ENCODE measurements at places on chromosomes 1 and 21.

GRCh38 chr1:103341377-103341880, 184.1 kb upstream of the RNPC3 start:
- DNase-seq, result no peak

- no peak for DNase-seq
These were observed 210.0 kb upstream of the FOXD3 start for GRCh38 chr1:63112155-63112900.

DNA sequence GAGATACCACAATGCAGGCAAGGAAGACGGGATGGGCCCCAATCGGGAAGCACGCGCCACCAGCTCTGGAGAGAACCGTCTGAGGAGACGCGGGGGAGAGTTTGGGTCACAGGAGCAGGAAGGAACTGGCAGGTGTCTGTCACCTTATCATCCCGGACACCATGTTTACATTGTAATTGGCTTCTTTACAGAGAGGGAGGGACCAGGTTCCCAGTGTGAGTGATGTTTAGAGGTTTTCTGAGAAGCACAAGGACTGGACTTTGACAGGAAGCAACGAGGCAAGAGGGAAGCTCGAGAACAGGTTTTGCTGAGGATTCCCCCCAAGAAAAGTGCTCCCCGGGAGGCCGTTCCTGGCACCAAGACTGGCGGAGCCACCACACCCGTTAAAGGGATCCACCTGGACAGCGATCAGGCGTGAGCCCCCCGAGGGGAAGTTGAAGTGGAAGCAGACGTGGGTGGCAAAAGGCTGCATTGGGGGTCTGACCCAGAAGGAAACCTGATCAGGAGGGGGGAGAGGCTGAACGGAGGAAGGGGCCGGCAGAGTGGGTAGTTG, 957 bp downstream of the EPS15 start:
- no peak for DNase-seq

GRCh38 chr1:211490821-211491415, 1.0 kb downstream of the RD3 start:
- no peak for DNase-seq

DNA sequence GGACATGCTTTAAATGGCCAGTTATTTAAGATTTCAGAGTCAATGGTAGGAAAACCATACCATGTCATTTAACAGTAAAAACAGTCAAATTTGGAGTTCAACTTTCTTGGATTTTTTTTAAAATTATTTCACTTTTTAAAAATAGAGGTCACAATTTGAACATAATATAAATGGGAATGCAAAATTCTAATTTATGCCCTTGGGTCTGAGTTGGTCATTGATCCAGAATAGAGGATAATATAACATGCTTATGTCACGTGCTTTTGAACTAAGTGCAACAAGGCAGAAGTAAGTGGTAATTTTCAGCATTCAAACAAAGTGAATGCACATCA, 113.1 kb upstream of the SLC35F3 start:
- no peak for DNase-seq

GRCh38 chr1:166695115-166695514, 144.2 kb upstream of the POGK start:
- DNase-seq, result no peak

- DNase-seq, result no peak
These were observed 158.9 kb downstream of the ZBTB18 start for GRCh38 chr1:244209955-244210354.

DNA sequence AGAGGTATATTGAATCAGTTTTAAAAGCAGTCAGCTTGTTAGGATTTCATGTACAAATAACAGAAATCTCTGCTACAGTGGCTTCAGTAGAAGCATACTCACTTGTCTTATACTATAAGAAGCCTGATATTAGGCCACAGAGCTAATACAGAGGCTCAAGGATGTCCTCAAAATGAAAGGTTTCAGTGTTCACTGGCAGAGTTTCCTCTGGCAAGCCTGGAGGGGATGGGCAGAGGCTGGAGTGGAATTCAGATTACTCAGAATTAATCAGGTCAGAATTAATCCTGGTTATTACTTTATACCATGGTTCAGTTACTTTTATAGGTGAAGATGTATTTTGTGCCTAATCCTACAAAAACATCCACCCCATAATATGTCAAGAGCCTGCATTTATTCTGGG, 520.5 kb downstream of the USP25 start:
- DNase-seq, result no peak

DNA sequence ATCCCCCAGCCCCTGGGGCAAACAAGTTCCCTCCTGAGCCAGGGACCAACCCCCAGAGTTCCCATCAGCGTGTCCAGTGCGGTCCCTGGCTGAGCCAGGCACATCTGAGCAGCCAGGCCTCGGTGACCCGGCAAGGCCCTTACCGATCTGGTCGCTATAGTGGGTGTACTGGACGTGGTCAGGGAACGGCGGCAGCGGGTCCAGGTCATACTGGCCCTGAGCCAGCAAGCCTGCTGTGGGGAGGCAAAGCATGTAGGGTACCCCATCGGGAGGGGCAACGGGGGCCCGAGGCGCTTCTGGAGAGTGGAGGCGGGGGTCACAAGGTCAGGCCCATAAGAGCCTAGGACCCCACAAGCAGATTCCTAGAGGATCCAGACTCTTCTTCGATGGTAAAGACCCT, 3.5 kb downstream of the MFAP2 start:
- peak; percentile 49 for DNase-seq

DNA sequence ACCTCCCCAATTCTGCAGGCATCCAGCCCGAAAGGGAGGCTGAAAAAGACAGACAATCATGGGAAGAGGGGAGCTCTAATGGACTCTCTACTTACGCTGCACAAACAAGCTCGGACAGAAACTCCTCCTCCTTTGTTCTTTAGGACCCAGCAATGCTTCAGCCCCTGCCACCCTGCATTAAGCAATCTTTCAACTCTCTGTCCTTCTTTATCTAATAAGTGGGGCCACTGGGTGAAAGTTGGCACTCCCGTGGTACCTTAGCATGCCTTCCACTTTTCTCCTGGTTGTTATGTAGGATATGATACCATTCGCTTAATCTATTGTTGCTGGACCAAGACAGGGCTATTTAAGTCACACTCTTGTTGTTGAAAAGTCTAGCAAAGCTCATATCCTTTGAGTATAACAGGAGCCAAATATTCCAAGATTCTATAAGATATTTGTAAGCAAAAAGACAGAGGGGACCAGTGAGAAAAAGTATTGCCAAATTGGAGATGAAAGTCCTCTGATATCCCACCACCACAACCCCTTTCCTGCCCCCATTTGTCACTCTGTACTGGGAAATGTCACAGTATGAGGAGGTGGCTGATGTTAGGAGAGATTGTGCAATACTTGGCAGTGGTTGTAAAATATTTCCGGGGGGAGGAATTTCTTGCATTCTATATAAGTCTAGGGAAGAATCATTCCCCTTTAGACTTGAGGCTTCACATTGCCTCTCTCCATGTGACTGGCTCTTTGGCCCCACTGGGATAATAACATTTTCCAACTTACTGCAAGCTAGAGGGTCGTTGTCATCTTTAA, 137.3 kb upstream of the GJB5 start:
- DNase-seq, result no peak

GRCh38 chr21:26067836-26068594, 102.6 kb downstream of the APP start:
- DNase-seq, result no peak

DNA sequence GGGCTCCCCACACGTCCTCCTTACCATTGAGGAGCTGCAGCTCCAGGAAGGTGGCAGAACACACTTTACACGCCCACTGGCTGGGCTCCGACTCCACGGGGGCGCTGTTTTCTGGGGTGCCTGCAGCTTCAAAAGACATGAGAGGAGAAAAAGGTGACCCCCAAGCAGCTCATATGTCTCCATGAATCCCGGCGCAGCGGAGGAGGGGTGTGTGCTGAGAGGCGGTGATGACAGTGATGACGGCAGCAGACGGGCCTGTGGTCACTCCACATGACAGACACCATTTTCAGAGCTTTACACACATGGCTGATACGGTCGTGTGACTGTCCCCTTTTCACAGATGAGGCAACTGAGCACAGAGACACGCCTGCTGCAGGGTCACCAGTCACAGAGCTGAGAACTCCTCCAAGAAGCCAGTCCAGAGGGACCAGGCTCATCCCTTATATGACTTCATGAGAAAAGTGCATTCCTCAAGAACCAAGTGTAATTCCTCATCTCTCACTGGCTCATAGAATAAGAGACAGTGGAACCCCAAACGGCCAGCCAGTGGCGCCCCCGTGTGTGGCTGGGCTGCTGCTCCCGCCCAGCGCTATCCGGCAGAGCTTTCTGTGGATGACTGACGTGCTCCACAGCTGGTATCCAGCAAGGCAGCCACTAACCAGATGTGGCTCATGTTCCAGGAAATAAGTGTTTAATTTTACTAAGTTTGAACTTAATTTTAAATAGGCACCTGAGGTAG, 31.9 kb downstream of the PRDM15 start:
- peak; percentile 53 for DNase-seq

DNA sequence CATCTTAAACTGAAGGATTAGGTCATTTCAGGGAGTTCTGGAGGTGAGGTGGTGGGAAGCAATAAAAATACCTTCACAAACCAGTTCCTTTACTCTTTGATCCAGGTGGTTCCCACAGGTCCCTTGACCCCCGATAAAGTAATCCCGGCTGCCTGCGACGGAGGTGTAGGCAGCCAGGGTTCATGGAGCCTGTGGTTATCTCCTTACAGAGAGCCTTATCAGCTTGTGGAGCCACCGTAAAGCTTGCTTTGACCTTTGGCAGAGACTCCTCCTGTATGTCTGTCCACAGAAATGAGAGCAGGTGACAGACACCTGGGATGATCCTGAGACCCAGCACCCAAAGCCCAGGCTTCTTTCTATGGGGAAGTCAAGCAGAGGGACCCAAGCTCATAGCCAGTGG, 243.4 kb downstream of the KIF26B start:
- no peak for DNase-seq

DNA sequence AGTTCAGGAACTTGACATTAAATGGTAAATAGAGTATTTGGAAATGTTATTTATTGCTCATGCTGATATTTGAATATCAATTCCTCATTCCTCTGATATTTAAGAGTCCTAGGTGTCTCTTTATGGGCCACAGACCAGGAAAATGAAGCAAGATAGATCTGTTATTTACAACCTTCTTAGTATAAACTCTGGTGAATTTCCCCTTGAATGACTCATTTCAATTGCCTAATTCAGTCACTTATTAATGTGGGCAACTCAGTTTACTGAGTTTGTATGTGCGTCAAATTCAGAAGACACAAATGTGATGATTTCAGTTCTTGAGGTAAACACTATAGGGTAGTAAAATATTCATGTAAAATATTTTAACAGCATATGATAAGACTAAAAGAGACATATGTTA, 1404.4 kb upstream of the PRMT6 start:
- DNase-seq, result no peak

DNA sequence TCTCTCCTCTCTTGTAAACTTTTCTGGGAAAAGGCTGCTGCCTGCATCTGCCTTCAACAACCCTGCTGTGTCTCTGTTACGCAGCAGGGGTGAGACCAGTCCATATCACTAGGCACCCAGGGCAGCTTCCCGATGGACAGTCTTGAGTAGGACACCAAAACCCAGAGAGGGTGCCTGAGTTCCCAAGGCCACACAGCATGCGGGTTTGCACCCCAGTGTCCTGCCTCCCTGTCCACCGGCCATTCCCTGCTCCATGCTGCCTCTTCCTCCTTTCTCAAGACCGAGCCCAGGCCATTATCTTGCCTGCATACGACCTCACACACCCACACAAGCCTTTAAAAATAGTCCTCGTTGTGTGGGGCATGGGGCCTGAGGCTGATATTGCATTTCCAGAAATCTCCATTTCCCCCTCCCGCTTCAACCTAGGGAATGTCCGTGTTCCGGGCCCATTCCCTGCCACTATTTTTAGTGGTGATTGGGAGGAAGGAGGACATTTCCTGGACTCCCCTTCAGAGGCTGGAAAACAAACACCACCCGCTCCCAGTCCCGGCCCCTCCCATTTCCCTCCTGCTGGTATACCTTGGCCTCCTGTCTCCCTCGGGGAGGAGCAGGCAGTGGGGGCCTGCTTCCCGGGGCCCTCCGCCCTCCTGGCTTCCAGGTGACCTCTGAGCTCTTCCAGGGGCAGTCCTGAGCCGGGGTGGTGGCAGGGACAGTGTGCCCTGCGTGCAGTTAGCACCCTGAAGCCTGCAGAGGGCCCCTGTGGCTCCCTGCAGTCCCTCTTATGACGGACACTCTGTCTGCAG, 132.4 kb upstream of the TMEM51 start:
- DNase-seq, result no peak

GRCh38 chr1:205939690-205940330, 3.4 kb downstream of the SLC26A9 start:
- DNase-seq, result no peak

DNA sequence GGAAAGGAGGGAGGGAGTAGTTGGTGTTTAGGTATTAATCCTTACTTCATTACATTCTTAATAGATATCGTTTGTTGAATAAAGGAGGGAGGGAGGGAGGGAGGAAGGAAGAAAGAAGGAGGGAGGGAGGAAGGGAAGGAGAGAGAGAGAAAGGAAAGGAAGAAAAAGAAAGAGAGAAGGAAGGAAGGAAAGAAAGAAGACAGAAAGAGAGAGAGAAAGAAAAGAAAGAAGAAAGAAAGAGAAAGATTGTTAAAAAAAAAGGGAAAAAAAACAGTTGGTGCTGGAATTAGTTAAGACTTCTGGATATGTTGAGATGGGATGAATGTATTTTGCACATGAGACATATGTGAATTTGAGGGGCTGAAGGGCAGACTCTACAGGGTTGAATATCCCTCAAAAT, 44.1 kb upstream of the ZSWIM5 start:
- no peak for DNase-seq

DNA sequence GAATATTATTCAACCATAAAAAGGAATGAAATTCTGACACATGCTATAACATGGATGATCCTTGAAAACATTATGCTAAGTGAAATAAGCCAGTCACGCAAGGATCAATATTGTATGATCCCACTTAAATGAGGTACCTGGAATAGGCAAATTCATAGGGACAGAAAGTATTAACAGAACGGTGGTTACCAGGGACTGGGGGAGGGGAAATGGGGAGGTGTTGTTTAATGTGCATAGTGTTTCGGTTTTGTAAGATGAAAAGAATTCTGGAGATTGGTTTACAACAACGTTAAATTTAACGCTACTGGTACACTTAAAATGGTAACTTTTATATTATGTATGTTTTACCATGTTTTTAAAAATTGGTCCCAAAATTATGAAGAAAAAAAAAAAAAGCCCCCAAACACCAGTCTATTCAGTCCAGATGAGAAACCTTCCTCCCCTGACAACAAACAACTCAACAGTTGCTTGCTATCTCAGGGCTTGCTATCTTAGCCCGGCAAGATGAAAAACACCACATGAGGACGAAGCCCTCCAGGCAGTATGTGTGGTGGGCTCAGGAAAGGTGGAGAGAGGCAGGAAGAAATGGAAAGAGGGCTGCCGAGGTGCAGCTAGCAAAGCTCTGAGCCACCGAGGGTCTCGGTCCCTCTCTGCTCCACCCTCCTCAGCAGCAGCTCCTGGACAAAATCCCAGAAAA, 8.5 kb downstream of the NUAK2 start:
- no peak for DNase-seq

All from RWPE2 (cell line).